Chondrocyte (in vitro differentiated cells): ENCODE measurements at places on chromosomes 3 and 15. TPM values are rescaled to one million over a fixed set of nuclear protein-coding genes. Genes with fewer than 3 reads are reported as not detected.

DNA sequence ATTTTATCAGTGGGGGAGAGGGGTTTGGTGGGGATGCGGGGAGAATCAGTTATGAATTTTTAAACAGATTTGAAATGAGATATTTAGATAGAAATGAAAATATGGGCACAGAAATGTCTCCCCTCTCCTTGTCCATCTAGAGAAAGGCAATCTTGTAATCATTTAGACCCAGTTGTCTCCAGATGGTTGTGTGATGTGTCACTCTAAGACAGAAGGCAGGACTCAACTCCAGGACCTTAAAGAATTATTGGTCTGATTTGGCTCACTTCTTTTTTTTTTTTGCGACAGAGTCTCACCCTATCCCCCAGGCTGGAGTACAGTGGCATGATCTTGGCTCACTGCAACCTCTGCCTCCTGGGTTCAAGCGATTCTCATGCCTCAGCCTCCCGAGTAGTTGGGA, 77.2 kb downstream of the EOMES start:
- H3K4me1 ChIP-seq = peaks cover 10% of the 10 kb centered on the region
- no peak for DNase-seq
- H3K4me3 ChIP-seq = no peak overlapping the region
- H3K27me3 ChIP-seq = no peaks in the 10 kb centered on the region
- no peak overlapping the region for H3K27ac ChIP-seq

DNA sequence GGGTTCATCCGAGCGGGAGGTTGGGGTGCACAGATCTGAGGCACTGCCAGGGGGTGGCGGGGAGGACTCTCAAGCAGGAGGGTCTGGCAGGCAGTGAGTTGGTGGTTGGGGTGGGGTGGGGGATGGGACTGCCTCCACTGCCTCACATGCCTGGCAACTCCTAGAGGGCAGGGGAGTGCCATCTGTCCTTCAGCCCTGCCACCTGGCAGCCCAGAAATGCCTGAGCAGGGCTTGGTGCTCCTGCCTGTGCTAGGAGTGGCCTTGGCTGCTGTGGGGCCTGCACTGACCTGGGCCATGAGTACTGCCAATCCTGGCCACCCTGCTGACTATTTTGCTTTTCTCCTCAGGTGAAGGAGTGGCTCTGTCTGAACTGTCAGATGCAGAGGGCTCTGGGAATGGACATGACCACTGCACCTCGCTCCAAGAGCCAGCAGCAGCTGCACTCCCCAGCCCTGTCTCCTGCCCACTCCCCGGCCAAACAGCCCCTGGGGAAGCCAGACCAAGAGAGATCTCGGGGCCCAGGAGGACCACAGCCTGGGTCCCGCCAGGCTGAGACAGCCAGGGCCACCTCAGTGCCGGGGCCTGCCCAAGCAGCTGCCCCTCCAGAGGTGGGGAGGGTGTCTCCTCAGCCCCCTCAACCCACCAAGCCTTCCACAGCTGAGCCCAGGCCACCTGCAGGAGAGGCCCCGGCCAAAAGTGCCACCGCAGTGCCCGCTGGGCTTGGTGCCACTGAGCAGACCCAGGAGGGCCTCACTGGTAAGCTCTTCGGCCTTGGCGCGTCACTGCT, 32.0 kb upstream of the APEH start:
- H3K4me3 ChIP-seq = no peak overlapping the region
- H3K27me3 ChIP-seq = peaks cover 3% of the 10 kb centered on the region
- no peak overlapping the region for H3K27ac ChIP-seq
- H3K36me3 ChIP-seq = peaks cover 2% of the 10 kb centered on the region
- no peak for DNase-seq

The RYR3 gene
- 0.07 to 0.21 TPM (median 0.12 TPM) in 3 replicates for total RNA-seq

- H3K27me3 ChIP-seq = peaks cover 1% of the 10 kb centered on the region
- DNase-seq = no peak
- H3K4me3 ChIP-seq = no peak overlapping the region
- H3K4me1 ChIP-seq = no peaks in the 10 kb centered on the region
Measured at GRCh38 chr3:81339040-81339845, 422.2 kb downstream of the GBE1 start.

GRCh38 chr15:65339416-65339815, 34.9 kb downstream of the RNU5B-1 start:
- H3K36me3 ChIP-seq = no peaks in the 10 kb centered on the region
- DNase-seq = peak; percentile 59
- H3K27ac ChIP-seq = no peak overlapping the region
- no peak overlapping the region for H3K4me3 ChIP-seq

- no peaks in the 10 kb centered on the region for H3K27me3 ChIP-seq
- H3K36me3 ChIP-seq = no peaks in the 10 kb centered on the region
- H3K4me1 ChIP-seq = peaks cover 9% of the 10 kb centered on the region
- DNase-seq = no peak
- no peak overlapping the region for H3K27ac ChIP-seq
Measured at GRCh38 chr15:22808761-22809280, 22.4 kb downstream of the NIPA1 start.

The ADGRG7 gene
- not detected in 3 replicates for total RNA-seq

DNA sequence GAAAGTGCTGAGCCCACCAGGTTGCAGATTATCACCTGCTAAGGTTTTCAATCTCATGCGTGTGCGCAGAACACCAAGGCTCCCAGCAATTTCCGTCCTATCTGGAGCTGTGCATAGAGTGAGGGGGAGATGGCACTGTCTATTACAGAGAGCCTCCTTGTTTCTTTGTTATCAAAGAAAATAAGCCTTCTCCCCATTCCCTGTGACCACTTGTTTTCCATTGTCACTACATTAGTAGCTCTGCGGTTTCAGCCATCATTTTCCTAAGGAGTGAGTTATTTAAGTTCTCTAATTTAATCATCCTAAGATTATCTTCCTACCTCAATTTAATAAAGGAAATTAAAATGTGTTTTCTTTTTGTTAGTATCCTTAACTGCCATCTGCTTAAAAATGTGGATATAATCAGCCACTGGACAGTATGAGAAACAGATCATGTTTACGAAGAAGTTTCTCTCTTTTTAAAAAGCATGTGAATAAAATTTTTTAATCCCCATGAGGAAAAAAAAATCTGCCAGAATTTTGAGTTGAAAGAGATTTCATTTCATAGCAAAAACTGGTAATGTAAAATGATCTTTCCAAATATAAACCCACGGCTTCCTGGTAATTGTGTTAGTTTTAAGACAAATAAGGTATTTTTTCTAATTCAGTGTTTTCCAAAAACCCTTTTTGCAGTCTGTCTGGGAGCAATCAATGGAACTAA, 172.3 kb upstream of the UBE2E1 start:
- H3K27ac ChIP-seq = no peak overlapping the region
- H3K4me1 ChIP-seq = peaks cover 23% of the 10 kb centered on the region
- H3K36me3 ChIP-seq = peaks cover 4% of the 10 kb centered on the region
- DNase-seq = no peak
- H3K27me3 ChIP-seq = no peaks in the 10 kb centered on the region

The P3H2 gene
- total RNA-seq = 18.2 to 72.4 TPM (median 21.9 TPM) in 3 replicates

The BOC gene
- total RNA-seq = 7.3 to 11.3 TPM (median 8.6 TPM) in 3 replicates

DNA sequence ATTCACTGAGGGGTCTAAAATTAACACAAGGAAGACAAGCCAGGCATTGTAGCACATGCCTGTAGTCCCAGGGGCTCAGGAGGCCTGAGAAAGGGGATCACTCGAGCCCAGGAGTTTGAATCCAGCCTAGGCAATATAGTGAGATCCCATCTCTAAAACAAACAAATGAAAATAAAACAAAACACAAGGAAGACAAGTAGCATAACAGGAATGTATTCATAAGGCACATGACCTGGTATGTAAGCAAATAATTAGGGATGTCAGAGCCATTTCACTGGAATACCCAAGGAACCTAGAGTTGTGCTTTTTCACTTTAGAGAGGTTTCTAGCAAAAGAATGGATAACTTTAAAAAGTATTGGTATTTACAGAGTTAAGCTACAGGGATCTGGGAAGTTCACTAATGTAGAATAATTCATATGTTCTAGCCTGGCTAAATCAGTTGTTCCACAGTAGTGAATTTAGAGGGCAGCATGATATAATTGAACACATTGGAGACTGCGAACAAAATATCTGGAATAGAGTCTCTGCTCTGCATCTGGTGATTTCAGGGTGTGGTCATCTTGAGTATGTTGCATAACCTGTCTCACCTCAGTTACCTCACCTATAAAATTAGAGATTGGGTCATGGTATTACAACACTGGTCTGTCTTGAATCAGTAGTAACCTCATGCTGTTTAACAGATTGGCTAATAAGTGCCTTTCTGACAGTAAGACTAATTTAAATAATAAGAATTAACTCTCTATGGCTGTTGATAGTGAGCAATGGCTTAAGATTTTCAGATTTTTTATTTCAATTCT, 9.3 kb downstream of the GRAMD1C start:
- H3K4me1 ChIP-seq = peaks cover 4% of the 10 kb centered on the region
- no peaks in the 10 kb centered on the region for H3K27me3 ChIP-seq
- no peak overlapping the region for H3K27ac ChIP-seq
- DNase-seq = no peak
- no peak overlapping the region for H3K4me3 ChIP-seq
- no peaks in the 10 kb centered on the region for H3K36me3 ChIP-seq

The TMEM108 gene
- 1.7 to 7.1 TPM (median 5.6 TPM) in 3 replicates for total RNA-seq
